ENCODE measurements at places on chromosomes 12 and 14.

DNA sequence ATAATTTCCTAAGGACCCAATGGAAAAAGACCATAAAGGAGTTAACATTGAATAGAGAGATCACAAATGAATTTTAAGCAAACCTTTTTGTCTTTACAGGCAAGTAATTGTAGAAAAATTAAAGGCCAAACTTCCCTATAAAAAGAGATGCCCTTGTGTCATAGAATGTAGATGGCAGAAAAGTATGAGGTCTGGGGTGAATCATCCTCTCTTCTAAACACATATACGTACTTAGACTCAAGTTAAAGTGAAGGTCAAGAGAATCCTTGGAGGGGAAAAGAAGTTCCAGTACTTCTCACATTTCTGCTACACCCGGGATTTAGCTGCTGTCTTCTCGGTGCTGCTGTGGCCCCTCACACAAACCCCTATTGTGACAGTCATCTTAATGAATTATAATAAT is 116.2 kb upstream of the ARID2 start:
- DNase-seq, result no peak

DNA sequence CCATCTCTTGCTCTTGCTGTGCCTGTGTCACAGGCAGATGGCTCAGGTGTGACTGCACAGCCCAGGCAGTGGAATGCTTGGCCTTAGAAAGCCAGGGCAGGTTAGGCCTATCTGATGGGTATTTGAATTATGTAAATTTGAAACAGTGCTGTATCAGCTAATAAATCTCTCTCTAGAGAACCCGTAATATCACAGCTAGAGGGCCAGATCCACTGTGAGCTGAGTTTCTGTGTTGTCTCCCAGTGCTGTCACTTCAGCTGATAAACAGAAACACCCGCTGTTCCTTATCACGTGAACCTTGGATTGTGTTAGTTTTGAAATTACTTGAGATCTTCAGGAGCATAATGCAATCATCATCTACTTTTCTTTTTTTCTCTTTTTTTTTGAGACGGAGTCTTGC is 21.5 kb upstream of the ALDH2 start:
- no peak for DNase-seq

DNA sequence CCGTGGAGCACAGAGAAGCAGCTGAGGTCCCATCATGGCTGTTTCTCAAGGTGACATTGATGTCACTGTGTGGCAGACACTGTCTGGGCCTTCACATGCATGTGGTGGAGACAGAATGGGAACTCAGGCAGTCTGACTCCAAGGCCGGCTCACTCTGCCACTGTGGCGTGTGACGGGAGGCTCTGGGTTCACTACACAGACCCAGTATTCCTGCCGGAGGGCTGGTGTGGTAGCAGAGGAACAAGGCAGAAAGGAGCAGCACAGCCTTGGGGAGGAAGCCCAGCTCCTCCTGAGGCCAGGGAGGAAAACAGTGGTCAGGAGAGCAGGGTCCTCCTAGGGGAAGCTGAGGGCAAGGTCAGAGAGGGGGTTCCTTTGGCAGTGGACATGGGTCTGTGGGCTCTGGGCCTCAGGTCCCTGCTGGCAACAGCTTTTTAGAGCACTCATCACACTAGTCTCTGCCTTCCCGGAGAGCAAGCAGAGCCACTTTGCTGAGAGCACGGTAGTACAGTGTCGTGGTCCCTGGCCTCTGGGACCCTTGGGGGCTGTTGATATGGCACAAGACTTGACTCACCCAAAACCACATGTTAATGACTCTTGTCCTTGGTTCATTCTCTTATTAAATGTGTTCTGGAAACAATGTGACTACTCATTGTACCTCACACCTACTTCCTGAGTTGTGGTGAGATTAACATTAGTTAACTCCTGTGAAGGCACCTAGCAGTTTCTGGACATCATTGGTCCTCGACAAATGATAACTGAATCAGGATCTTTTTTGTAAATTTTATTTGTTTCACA is 21.3 kb downstream of the DCAF4 start:
- no peak for DNase-seq

- no peak for DNase-seq
Measured at GRCh38 chr14:61187196-61187905, 93.8 kb downstream of the TMEM30B start.

GRCh38 chr12:102120564-102120873 is 536 bp downstream of the PARPBP start:
- DNase-seq, result no peak

DNA sequence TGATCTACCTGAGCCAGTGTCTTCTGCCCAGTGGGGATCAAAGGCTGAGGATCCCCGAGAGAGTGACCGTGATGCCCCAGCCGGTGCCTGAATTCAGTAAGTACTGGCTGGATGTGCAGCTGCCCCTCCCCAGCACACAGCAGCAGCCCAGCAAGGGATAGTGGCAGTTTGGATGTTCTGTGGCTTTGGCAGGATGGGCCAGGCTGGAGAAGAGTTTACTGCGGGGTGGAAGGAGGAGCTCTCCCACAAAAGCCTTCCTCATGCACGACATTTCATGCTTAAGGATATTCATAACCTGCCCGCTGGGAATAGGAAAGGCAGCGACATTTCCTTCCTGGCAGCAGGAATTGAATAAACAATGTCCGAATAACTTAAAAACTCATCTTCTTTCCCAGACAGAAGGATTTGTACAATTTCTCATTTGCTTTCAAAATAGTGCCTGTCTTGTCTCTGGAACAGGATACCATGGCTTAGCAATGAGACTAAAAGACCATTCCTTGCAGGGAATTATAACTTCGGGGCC is 135.6 kb upstream of the PRMT8 start:
- no peak for DNase-seq

DNA sequence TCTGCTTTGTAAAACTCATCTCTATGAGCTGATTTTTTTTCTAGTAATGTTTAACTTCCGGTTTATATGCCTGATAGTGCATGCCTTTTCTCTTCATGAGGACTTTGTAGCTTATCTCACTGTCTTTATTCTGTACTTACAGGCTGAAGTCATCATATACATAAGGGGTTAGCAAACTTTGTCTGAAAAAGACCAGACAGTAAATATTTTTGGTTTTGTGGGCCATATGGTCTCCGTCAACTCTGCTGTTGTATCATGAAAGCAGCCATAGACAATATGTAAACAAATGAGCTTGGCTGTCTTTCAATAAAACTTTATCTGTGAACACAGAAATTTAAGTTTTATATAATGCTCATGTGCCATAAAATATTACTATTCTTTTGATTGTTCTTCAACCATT is 172.1 kb downstream of the GXYLT1 start:
- DNase-seq, result no peak

- no peak for DNase-seq
Measured at GRCh38 chr14:23435543-23436326, at the start of gene MYH7. TSS of gene MYH7 (minus strand) at chr14:23435660. CDS start at chr14:23433732, 1,928 bp downstream.

- no peak for DNase-seq
Measured at GRCh38 chr14:73612339-73613045, at the start of gene ACOT6. TSS of gene ACOT6 (plus strand) at chr14:73612517. CDS start at chr14:73612572, 55 bp downstream.

GRCh38 chr12:52197371-52198231 is 5.8 kb upstream of the KRT80 start:
- no peak for DNase-seq

GRCh38 chr12:127886827-127887226 is 380.1 kb upstream of the TMEM132C start:
- DNase-seq, result no peak

DNA sequence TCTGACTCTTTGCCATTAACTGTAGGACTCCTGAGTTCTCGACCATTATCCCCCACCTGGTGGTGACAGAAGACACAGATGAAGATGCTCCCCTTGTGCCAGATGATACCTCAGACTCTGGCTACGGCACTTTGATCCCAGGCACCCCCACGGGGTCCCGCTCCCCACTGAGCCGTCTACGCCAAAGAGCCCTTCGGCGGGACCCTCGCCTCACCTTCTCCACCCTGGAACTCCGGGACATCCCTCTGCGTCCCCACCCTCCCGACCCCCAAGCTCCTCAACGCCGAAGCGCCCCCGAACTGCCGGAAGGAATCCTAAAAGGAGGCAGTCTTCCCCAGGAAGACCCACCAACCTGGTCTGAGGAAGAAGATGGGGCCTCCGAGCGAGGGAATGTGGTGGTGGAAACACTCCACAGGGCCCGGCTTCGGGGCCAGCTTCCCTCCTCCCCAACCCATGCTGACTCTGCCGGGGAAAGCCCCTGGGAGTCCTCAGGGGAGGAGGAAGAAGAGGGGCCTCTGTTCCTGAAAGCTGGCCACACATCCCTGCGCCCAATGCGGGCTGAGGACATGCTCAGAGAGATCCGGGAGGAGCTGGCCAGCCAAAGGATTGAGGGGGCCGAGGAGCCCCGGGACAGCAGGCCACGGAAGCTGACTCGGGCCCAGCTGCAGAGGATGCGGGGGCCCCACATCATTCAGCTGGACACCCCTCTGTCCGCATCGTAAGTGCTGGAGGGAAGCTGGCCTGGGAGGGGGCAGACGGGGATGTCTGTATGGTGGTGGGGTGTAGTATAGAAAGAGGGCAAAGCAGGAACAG is 14.4 kb downstream of the TNFRSF1A start:
- no peak for DNase-seq

- DNase-seq, result no peak
Measured at GRCh38 chr12:124994437-124994975, 1.1 kb downstream of the BRI3BP start.

- DNase-seq, result no peak
Measured at GRCh38 chr14:103319422-103319821, 14.6 kb upstream of the EIF5 start.

GRCh38 chr14:72616294-72616693 is 277.6 kb downstream of the DPF3 start:
- no peak for DNase-seq

- DNase-seq, result no peak
Measured at GRCh38 chr14:23727566-23728335, 91.6 kb downstream of the DHRS2 start.

GRCh38 chr12:119444462-119445044 is 110.0 kb downstream of the CCDC60 start:
- no peak for DNase-seq

- no peak for DNase-seq
Measured at GRCh38 chr14:101537286-101537685, 24.0 kb upstream of the DIO3 start.

- no peak for DNase-seq
Measured at GRCh38 chr14:81859046-81859445, 325.4 kb upstream of the SEL1L start.

DNA sequence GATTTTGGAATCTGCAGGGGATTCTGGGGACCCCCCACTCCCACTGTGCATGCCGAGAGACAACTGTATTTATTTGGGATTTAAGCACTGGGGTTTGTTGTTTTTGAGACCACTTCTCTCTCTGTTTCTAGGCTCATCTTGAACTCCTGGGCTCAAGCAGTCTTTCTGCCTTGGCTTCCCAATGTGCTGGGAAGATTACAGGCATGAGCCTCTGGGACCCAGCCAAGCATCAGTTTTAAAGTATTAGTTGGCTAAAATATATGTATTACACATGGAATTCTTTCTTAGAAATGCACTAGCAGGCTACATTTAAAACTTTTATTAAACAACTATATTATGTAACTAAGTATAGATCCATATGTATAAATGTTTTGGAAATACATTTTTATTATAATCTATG is 78.3 kb downstream of the AEBP2 start:
- no peak for DNase-seq

GRCh38 chr14:21210023-21210422 is 54.2 kb upstream of the OR5AU1 start:
- DNase-seq, result no peak

DNA sequence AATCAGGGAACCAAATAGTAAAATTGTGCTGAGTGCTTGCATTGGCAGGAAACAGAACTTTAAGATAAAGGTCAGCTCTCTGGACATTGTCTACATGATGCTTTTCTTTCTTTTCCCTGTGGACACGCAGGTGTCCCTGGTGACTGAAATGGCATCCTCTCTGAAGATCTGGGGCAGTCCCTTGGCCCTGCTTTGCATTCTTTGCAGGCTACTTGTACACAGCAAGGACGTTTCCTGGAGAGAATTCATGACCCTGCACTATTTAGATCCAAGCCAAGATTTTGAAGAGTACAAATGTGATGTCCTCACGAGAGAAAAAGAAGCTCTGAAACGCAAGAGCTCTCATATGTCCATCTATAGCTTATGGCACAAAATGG is 11.3 kb upstream of the EDDM3A start:
- DNase-seq, result no peak

DNA sequence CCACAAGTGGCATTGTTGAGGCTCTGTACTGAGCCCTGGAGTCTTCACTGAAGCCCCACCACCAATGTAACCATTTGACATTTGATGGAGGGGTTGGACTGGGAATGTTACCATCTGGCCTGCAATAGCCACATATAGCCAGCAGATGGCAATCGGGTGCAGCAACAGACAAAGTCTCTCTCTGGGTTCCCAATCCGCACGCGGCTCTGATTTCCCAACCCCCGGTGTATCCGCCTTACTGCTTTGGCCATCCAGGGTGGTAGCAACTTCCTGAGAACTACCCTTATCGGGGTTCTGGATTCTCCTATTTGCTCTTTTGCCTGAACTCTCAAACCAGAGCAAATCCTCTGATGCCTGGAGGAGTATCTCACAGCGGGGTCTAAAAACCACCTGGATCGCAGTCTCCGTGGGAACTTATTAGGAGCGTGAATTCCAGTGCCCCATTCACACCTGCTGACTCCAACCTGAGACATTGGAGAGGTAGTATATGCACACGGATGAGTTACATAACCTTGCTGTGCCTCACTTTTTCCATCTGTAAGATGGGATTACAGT is 14.2 kb downstream of the VRTN start:
- DNase-seq, result peak; percentile 25

DNA sequence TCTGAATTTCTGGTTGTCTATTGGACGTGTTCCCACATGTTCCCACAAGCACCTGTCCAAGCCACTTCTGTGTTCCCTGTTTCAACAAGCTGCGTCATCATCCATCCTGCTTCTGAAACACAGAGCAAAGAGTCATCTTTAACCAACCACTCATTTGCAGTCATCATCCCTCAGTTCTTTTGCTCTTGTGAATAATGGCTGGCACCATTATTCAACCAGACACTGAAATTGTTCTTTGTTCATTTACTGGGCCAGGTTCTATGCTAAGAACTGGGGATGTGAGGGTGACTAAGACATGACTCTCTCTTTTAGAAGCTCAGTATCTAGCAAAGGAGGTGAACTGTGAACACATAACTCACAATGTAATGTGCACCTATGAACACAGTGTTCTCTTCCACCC is 40.7 kb upstream of the ANO4 start:
- DNase-seq, result no peak

DNA sequence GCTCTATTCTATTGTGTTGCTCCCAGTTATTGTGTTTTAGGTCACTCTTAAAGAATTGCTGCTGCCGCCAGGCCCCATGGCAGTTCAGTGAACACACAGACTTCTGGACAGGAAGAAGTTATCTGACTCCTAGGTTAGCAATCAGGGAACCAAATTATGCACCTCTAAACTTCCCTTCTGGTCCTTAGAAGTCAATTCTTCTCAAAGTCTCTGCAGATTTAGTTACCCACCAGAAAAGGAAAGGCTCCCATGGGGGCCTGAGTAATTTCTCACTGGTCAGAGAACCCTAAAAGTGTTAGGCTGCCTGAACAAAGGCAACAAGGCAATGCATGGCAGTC is 10.0 kb downstream of the EMP1 start:
- no peak for DNase-seq

DNA sequence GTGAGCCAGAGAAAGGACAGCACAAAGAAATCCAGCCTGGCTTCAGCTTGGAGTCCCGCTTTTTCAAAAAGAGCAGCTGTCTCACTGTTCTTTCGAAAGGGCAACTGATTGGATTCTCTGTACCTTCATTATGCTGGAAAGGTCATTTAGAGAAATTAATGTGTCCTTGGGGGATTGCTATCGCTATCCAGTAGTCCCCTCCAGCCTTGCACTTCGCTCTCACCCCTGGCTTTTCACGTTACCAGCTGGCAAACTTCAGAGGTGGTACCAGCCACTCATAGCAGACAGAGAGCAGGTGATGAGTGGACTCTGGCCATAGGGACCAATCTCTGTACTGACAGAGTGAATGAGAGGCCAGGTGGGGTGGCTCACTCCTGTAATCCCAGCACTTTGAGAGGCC is 11.8 kb upstream of the NUAK1 start:
- DNase-seq, result no peak

Measured in NCI-H187 treated with DMSO at 0.1 percent for 48 hours (cell line).